ENCODE measurements at places on chromosomes 3 and 15. TPM values are rescaled to one million over a fixed set of nuclear protein-coding genes. Genes with fewer than 3 reads are reported as not detected.

Gene PRSS50
- total RNA-seq, result 0.50 TPM

Gene REC114
- total RNA-seq, result not detected

Gene CHRM5
- not detected for total RNA-seq

DNA sequence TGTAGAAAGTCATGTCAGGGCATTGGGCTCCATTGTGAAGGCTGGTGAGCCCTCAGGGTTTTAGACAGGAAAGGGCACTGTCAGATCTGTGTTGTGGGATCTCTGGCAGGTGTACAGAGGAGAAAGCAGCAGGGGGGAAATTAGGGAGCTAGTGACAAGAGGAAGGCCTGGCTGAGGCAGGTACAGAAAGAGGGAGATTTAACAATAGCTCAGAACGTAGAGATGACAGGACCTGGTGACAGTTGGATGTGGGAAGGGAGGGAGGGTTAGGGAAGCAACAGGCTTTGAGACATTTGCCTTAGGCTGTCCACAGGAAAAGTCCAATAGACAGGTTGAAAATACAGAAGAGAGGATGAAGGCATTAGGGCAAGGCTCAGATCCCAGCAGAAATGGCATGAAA is 288.1 kb downstream of the EPHB1 start:
- no peak for DNase-seq

DNA sequence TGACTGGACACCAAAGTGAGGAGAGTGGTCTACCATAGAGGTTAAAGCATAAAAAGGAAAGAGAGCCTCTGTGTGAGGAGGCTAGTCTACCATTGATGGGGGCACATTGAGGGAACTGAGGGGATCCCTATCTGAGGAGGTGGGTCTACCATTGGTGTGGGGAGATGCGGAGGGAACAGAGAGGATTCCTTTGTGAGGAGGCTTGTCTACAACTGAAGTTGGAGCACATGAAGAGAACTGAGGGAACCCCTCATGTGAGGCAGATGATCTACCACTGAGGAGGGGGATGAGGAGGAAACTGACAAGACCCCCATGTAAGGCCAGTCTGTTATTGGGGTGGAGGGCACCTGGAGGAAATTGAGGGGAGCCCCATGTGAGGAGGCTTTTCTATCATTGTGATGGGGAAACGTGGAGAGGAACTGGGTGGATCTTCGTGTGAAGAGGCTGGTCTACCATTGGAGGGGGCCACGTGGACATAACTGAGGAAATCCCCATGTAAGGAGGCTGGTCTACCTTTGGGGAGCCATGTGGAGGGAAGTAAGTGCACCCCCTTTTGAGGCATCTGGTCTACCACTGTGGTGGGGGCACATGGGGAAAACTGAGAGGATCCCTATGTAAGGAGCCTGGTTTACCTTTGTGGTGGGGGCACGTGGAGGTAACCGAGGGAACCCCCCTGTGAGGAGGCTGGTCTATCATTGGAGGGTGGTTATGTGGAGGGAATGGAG is 160.1 kb downstream of the FBLN2 start:
- no peak for DNase-seq

- DNase-seq, result no peak
These were observed 71.6 kb upstream of the ZNF280D start for GRCh38 chr15:56804938-56805337.

DNA sequence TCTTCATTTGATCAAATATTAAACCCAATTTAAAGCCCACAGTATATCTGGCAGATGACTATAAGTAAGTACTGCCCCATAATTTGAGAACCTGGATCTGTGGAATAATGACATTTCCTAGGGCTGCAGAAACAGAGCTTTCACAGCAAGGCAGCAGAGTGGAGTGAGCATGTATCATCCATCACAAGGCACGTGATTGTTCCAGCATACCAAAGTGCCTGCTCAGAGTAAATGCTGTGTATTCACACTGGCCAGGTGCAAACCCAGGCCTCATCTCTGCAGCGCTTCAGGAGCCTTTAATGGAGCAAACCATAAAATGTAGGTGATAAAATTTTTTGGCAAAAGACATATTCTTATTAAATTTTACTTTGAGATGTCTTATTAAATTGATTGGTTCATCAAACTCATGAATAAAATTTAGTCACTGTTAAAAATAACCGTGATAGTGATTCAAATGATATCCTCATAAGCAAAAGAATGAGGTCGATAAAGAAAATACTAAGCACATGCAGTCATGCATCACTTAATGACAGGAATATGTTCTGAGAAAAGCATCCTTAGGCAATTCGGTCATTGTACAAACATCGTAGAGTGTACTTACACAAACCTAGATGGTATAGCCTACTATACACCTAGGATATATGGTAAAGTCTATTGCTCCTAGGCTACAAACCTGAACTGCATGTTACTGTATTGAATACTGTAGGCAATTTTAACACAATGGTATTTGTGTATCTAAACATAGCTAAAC is 99.3 kb upstream of the SLC24A5 start:
- DNase-seq, result no peak
